ENCODE measurements at places on chromosomes 2 and 18. TPM values are rescaled to one million over a fixed set of nuclear protein-coding genes. Genes with fewer than 3 reads are reported as not detected.

The INO80D gene
- 18.9 TPM for total RNA-seq

The VWA3B gene
- total RNA-seq = not detected

The LONRF2 gene
- 0.02 TPM for total RNA-seq

DNA sequence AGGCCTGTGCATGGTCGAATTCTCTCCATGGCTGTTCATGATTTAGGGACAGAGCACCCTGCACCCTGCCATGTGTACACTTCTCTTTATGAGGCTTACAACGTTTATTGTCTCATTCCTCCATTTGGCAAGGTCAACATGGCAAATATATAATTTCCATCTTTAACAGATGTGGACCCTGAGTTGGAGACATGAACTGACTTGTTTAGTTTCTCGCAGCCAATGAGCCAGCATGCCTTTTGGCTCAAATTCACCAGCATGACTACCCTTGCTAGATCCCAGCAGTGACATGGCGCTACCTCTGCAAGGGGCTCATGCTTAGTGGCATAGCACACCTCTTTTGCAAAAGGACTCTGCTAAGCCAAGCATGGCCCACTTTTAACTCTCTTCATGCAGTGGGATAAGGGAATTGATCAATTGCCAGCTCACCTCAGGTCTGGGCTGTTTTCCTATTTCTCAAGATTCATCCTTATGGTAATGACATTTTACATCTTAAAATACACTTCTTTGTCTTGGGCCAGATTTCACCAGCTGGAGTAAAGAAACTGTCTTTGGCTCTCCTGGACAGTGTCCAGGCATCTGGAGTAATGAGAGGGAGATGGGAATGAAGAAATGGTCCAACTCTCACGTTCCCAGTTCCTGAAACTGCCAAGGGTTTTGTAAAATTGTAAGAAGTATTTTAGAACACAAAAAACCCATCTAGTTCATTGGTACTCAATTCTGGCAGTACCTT is 159.5 kb downstream of the SETBP1 start:
- peaks cover 10% of the 10 kb centered on the region for H3K4me1 ChIP-seq
- no peak overlapping the region for H3K4me3 ChIP-seq
- H3K27me3 ChIP-seq = no peaks in the 10 kb centered on the region
- no peak for DNase-seq

DNA sequence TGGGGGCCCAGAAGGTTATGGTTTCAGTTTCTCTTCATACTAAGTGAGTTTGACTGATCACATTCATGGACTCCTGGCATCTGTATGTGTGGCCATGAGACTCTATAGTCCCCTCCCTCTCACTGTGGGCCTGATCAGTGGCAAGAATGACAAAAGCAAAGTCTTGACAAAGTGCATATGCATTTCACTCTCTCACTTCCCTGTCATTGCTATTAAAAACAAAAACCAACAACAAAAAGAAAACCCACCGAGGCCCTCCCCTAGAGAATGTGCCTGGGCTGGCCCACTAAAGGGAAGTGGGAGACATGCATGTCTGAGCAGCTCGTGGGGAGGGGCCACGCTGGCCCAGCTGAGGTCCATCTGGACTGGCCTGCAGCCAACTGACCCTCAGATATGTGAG is 600.1 kb upstream of the RAB6C start:
- no peak overlapping the region for H3K27ac ChIP-seq
- no peak for DNase-seq
- H3K4me1 ChIP-seq = no peaks in the 10 kb centered on the region
- no peaks in the 10 kb centered on the region for H3K27me3 ChIP-seq

DNA sequence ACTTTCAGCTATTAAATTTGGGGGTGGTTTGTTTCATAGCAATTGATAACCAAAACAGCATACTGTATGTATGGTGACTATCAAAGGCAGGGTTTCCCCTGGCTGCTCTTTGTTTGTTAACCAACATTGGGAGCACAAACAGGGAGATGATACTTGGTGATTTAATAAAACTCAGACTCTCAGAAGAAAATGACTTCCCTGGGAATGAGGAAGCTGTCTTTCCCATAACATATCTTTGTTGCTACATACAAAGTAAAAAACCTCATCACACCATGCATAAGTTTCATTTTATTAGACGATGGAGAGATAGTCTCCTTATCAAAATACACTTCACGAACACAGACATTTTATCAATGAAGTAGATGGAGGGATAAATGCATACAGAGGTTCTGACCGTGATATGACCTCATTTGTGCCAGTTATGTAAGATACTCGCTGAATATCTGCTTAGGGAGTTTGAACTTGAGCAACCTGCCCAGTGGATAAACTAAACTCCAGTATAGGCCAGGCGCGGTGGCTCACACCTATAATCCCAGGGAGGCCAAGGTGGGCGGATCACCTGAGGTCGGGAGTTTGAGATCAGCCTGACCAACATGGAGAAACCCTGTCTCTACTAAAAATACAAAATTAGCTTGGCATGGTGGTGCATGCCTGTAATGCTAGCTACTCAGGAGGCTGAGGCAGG is 3.8 kb upstream of the NFE2L2 start:
- DNase-seq = no peak
- no peak overlapping the region for H3K4me3 ChIP-seq
- H3K27me3 ChIP-seq = no peaks in the 10 kb centered on the region
- H3K36me3 ChIP-seq = peaks cover under 1% of the 10 kb centered on the region

The FSHR gene
- total RNA-seq = not detected

The DES gene
- total RNA-seq = not detected

The PAPOLG gene
- total RNA-seq = 13.8 TPM

GRCh38 chr2:181152226-181152625 is 171.8 kb downstream of the UBE2E3 start:
- peaks cover 39% of the 10 kb centered on the region for H3K4me1 ChIP-seq
- no peak overlapping the region for H3K4me3 ChIP-seq
- no peaks in the 10 kb centered on the region for H3K27me3 ChIP-seq
- H3K36me3 ChIP-seq = peaks cover 7% of the 10 kb centered on the region
- peak overlapping the region; percentile 47 for H3K27ac ChIP-seq

The GRP gene
- total RNA-seq = not detected

DNA sequence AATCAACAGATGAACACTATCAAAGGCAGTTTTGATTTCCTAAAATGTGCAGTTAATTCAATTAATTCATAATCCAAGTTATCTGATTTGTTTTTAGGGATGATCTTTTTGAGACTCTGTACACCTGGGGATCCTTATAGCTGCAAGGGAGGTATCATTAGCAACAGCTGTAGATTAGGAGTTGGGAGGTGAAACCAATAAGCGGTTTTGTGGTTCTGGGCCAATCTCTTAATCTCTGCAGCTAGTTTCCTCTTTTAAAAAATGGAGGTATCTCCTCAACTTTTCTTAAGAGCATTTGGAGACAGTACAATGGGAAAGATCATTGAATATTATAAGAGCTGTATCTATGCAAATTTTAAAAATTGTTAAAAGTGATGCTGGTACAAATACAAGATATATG is 126.0 kb downstream of the MC4R start:
- DNase-seq = no peak
- H3K36me3 ChIP-seq = no peaks in the 10 kb centered on the region
- no peak overlapping the region for H3K4me3 ChIP-seq
- H3K27me3 ChIP-seq = no peaks in the 10 kb centered on the region
- no peak overlapping the region for H3K27ac ChIP-seq
- no peaks in the 10 kb centered on the region for H3K4me1 ChIP-seq

The NFU1 gene
- 30.0 TPM for total RNA-seq

- no peaks in the 10 kb centered on the region for H3K36me3 ChIP-seq
- no peak for DNase-seq
- H3K27me3 ChIP-seq = peaks cover 44% of the 10 kb centered on the region
- H3K27ac ChIP-seq = no peak overlapping the region
Measured at GRCh38 chr18:48137374-48138081, 207.1 kb upstream of the SMAD2 start.

GRCh38 chr2:85705680-85706039 is 11.5 kb downstream of the GNLY start:
- H3K4me1 ChIP-seq = peaks cover 29% of the 10 kb centered on the region
- H3K36me3 ChIP-seq = no peaks in the 10 kb centered on the region
- H3K4me3 ChIP-seq = no peak overlapping the region
- no peak for DNase-seq

- peaks cover 44% of the 10 kb centered on the region for H3K27me3 ChIP-seq
- peaks cover 2% of the 10 kb centered on the region for H3K36me3 ChIP-seq
- H3K4me1 ChIP-seq = peaks cover 13% of the 10 kb centered on the region
- no peak overlapping the region for H3K4me3 ChIP-seq
- DNase-seq = peak; percentile 6
Measured at GRCh38 chr18:55781481-55781957, 193.5 kb upstream of the TCF4 start.

- H3K36me3 ChIP-seq = no peaks in the 10 kb centered on the region
- no peaks in the 10 kb centered on the region for H3K4me1 ChIP-seq
Measured at GRCh38 chr18:55501982-55502710, 85.8 kb downstream of the TCF4 start.

The HAAO gene
- total RNA-seq = 0.86 TPM

DNA sequence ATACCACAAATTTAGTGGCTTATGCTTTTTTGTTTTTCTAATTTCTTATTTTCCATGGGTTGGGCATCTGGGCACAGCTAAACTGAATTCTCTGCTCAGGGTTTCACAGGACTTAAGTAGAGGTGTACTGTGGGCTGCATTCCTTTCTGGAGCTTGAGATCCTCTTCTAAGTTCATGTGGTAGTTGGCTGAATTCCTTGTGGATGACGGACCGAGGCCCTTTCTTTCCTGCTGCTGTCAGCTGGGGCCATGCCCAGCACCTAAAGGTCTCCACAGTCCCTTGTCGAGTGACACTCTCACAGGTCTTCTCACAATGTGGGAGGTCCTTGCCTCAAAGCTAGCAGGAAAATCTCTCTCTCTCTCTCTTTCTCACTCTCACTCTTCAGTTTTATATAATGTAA is 433.5 kb upstream of the LRATD1 start:
- no peaks in the 10 kb centered on the region for H3K36me3 ChIP-seq
- no peaks in the 10 kb centered on the region for H3K4me1 ChIP-seq
- H3K4me3 ChIP-seq = no peak overlapping the region
- H3K27ac ChIP-seq = no peak overlapping the region
- no peak for DNase-seq
- H3K27me3 ChIP-seq = no peaks in the 10 kb centered on the region

- H3K36me3 ChIP-seq = no peaks in the 10 kb centered on the region
- H3K27ac ChIP-seq = no peak overlapping the region
- H3K4me1 ChIP-seq = peaks cover 9% of the 10 kb centered on the region
- no peak for DNase-seq
- H3K27me3 ChIP-seq = no peaks in the 10 kb centered on the region
Measured at GRCh38 chr2:25920786-25921415, 42.6 kb upstream of the ASXL2 start.

DNA sequence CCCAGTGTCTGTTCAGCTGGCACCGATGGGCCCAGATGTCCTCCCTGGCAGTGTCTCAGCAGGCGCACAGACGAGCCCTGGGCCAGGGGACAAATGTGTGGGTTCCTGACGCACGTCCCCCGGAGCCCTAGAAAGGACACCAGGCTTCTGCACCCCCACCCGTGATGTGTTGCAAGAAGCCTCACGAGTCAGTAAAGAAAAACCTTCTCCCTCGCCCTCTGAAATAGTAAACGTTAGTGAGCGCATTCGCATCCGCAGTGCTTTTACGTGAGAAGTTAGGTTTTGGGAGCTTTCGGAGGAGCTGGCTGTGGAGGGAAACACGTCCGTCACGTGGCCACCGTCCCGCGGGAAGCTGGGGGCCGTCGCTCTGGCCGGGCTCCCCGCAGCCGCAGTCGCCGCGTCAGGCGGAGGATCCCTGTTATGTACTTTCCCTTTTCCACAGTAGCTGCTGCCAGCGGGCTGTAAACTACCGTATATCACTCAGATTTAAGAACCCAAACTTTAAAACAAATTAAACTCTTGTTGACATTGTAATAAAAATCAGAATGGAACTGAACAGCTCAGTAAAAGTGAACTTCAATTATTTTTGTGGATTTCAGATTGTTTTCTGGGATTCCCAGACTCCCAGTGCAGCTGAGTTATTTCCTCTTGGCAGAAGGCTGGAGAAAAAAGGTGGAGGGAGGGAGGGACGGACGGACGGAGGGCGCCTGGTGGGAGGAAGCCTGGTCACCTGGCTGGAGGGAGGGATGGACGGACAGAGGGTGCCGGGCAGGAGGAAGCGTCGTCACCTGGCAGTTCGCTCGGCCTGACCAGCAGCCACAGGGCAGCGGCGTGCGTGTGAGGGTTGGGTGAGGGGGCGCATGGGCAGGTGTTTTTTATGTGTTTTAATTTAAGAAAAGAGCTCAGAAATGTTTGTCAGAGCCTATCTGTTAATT is 112.1 kb downstream of the NFATC1 start:
- DNase-seq = peak; percentile 56
- H3K27me3 ChIP-seq = no peaks in the 10 kb centered on the region
- peaks cover 39% of the 10 kb centered on the region for H3K36me3 ChIP-seq
- H3K27ac ChIP-seq = peak overlapping the region; percentile 88
- peaks cover 54% of the 10 kb centered on the region for H3K4me1 ChIP-seq

- no peaks in the 10 kb centered on the region for H3K27me3 ChIP-seq
- DNase-seq = no peak
- no peaks in the 10 kb centered on the region for H3K36me3 ChIP-seq
- H3K27ac ChIP-seq = no peak overlapping the region
- peaks cover 6% of the 10 kb centered on the region for H3K4me1 ChIP-seq
Measured at GRCh38 chr2:10267551-10268465, 34.9 kb upstream of the HPCAL1 start.

- H3K36me3 ChIP-seq = no peaks in the 10 kb centered on the region
- H3K27me3 ChIP-seq = peaks cover 3% of the 10 kb centered on the region
- no peak overlapping the region for H3K27ac ChIP-seq
- DNase-seq = no peak
Measured at GRCh38 chr2:104290566-104290891, 563.4 kb upstream of the POU3F3 start.

The FBXO11 gene
- total RNA-seq = 40.3 TPM

The ATP6V1B1 gene
- not detected for total RNA-seq

GRCh38 chr2:133576714-133577113 is 8.5 kb upstream of the NCKAP5 start:
- no peaks in the 10 kb centered on the region for H3K27me3 ChIP-seq
- H3K4me3 ChIP-seq = no peak overlapping the region
- H3K4me1 ChIP-seq = no peaks in the 10 kb centered on the region
- H3K27ac ChIP-seq = no peak overlapping the region

The TMEM87B gene
- 17.6 TPM for total RNA-seq

DNA sequence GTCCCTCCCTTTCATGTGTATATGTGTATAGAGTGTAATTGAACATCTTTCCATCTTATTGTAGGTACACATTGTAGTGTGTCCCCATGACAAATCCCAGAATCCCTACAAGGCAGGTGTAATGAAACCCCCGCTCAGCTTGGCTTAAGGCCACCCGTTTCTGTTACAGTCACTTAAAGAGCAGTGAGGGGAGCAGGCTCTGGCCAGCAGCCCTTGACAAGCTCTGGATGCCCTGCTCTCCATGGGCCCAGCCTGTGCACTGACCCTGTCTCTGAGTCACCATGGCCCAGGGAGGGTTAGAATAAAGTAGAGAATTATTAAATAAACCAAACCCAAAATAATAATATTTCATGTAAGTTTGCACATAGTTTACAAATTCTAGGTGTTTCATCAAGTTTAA is 17.2 kb upstream of the MAL start:
- H3K4me3 ChIP-seq = no peak overlapping the region
- no peaks in the 10 kb centered on the region for H3K27me3 ChIP-seq
- no peaks in the 10 kb centered on the region for H3K4me1 ChIP-seq
- H3K27ac ChIP-seq = no peak overlapping the region
- DNase-seq = no peak

The SYT4 gene
- not detected for total RNA-seq
